ENCODE measurements at places on chromosomes 16 and 17.

DNA sequence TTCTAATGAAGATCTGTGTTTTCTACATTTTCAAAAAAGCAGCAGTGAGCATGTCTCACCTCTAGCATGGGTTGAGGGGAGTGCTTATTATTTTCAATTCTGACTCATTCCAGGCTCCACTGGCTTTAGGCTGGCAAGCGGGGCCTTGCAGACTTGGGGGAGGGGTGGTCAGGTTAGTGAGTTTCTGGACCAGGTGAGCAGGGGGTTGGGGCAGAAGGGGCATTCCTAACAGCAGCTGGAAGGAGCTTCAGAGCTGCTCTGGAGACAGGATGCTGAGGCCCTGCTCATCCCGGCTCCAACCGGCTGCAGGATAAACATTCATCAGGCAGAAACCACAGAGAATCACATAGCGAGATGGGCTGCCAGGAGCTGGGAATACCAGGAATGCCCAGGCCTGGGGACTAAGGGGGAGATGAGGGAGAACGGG is 10.5 kb upstream of the KRT19 start:
- peak; percentile 76 for DNase-seq

DNA sequence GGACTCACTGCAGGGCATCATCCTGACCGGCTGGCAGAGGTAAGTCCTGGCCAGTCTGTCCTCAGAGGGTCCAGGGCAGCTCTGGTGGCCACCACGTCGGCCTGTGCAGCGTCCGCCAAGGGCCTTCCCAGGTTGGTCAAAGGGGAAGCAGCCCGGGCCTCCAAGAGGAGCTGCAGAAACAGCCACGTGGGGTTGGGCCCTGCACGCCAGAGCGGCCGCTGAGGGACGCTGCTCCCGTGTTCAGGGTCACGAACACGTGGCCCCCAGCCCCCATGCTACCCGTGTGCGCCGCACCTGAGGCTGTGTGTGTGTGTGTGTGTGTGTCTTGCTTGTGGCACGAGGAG is 13.3 kb downstream of the CYBC1 start:
- DNase-seq: no peak

- DNase-seq: no peak
These were observed 79.2 kb downstream of the AXIN2 start for GRCh38 chr17:65482201-65482600.

- DNase-seq: no peak
These were observed 255.2 kb downstream of the CNTNAP4 start for GRCh38 chr16:76532188-76532973.
